ENCODE measurements at places on chromosomes 7 and 10.

DNA sequence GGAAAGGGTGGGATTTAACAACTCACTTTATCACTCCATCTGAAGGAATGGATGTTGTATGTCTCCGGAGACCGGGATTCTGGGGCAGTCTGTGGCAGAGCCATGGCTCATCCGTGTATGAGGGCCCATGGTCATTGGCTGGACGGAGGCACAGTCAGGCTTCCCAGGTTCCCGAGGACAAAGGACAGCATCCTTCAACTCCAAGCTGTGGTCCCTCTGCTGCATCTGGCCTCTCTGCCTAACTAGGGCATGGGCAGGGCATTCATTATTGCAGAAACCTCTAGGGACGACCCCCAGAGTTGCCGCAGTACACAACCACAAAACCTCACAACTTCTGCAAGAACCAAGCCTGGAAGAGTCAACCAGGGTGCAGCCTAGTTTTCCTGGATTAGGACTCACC, 525.2 kb downstream of the GLRX3 start:
- DNase-seq, result no peak

DNA sequence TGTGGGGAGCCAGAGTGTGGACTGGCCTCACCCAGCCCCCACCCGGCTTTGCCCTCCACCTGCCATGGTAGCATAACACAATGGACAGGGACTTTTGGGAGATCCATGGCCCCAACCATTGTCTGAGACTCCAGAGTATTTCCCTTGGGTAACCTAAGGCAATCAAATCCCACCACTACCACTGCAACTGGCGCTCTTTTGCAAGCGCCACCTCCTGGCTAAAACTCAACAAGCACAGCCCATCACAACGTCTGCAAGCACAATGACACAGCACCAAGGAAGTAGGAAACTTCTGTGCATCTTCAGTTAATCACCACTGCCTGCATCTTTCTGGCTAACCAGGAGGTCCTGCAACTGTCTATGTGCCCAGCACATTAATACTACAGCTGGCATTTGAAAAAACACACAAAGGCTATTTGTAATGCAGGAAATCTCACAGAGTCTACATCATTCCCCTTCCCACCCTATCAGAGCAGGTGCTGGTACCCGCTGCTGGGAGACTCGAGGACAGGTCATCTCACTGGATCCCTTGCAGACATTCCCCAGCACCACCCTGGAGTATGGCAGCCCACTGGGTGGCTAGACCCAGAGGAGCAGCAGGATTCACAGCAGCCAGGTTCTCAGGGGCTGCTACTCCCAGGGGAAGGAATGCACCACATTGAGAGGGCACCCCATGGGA, 27.7 kb downstream of the ANKRD26 start:
- DNase-seq, result no peak

GRCh38 chr10:74335501-74335900, 184.5 kb downstream of the ADK start:
- no peak for DNase-seq

GRCh38 chr10:110919971-110920881, 822 bp downstream of the SHOC2 start:
- DNase-seq, result no peak

GRCh38 chr10:118922226-118922625, 107.3 kb upstream of the NANOS1 start:
- no peak for DNase-seq

DNA sequence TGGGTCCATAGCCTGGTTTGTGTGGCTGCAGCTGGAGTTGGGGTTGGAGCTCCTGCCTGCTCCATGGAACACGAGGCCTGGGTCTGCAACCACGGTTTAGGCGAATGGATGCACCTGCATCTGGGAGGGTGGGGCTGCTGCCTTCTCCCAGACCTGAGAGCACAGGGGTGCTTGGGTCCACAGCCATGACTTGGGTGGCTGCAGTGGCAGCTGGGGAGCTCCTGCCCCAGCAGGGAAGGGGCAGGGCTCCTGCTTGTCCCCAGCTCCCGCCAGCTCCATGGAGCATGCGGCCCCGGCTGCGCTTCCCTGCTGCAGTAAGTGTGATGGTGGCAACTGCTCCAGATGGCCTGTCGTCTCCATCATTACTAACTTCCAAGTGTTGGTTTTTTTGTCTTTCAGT, 571.1 kb upstream of the LRRN3 start:
- no peak for DNase-seq

GRCh38 chr7:135575296-135575695, 17.6 kb downstream of the NUP205 start:
- no peak for DNase-seq

DNA sequence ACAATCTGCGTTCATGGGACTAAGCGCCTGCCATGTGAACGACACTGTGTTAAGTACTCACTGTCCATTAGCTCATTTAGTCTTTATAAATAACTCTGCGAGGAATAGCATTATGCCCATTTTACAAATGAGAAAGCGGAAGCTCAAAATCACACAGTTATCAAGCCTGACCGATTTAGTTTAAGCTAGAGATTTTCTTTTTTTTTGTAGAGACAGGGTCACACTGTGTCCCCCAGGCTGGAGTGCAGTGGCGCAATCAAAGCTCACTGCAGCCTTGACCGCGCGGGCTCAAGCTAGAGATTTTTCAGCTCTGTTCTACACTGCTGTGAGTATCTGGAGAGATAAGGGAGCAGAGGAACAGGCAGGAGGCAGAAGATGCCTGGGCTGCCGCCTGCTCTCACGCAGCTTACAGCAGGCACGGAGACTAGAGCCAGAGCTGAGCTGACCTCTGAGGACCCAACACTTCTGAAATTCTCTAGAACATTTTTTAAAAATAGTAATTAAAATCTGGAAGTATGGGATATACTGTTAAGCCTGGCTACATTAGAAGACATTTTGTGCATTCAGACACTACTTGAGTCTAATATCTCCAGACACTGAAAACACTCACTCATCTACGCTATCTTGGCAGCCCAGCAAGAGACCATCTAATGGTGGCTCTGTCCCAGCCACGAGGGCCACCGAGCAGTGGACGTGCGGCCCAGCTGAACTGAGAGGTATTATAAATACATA, 38.7 kb downstream of the GNA12 start:
- no peak for DNase-seq

- no peak for DNase-seq
Measured at GRCh38 chr10:28202941-28203352, 99.9 kb downstream of the MPP7 start.

DNA sequence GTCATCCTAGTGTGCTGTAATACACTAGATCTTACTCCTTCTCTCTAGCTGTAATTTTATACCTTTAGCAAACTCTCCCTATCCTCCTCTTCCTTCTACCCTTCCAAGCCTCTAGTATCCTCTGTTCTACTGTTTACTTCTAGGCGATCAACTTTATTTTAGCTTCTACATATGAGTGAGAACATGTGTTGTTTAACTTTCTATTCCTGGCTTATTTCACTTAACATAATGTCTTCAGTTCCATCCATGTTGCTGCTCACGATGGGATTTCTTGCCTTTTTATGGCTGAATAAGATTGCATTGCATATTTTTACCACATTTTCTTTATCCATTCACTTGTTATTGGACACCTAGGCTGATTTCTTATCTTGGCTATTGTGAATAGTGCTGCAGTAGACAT, 318.6 kb downstream of the MALRD1 start:
- no peak for DNase-seq

GRCh38 chr7:126805351-126805750, 447.4 kb downstream of the GRM8 start:
- no peak for DNase-seq

- no peak for DNase-seq
Measured at GRCh38 chr7:139245401-139245800, 14.4 kb downstream of the UBN2 start.

DNA sequence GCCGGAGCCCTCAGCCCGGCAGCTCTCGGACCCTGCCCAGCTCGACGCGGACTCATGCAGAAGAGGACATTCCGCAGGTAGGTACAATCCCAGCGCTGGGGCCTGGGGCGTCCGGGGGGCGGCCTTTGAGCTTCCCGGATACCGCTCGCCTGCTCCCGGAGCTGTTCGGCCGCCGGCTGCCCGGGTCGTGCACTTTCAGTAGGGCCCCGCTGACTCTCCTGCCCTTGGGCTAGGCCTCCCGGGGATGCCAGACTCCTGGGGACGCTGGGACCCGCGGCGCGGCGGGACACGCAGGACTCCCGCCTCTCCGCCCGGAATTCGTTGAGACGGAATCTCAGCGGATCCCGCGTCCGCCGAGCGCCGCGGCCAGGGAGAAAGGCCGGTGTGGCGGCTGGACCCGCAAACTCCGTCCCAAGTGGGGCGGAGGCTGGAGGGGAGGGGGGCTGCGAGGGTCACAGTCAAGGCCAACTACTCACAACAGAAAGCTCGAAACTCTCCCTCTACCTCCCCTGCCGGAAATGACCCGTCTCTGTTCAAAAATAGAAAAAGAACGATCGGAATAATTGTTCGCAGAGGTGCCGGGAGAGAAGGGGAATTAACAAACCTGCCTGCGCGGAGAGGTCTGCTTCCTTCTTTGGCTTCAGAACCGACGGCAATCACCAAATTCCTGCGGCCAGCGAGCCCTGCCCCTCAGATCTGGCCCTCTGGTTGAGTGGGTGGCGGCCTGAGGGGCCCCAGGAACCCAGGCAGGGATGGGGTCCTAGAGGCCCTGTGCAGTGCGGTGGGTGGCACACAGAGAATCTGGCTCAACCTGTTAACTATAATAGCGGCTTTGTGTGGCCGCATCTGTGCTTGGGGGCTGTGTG, 9.2 kb downstream of the TLX1 start:
- DNase-seq, result no peak

DNA sequence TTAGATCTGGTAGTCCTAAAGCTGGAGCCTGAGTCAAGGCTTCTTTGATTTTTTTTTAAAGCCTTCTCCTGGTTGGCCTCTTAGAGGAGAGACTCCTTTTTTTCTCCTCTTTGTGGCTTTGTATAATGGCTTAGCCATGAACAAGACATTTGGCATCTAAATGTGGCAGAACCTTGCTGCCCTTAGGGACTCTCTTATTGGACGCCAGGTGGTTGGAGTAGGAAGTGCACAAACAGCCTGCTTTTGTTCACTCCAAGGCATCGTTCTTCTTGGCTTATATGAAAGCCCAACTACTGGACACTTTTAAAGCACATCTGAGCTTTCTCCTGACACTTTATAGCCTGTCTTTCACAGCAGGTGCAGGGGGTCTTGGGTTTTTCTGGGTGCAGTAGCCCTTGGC, 25.0 kb downstream of the ZPBP start:
- no peak for DNase-seq

DNA sequence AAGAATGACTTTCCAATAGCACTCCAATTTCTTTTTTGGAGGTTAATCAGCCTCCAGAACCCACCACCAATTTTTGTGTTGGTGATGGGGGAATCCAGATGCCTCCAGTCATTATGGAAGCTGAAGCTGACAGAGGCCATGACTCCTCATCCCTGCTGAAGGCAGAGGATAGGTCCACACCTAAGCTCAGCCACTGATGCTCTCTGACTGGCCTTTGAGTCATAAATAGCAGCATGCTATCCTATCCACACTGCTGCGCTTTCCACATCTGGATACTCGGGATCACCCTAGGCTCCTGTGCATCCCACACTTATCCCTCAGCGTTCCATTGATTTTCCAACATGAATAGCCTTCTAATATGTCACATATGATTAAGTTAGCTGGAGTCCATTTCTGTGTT, 124.2 kb downstream of the TES start:
- DNase-seq, result no peak

DNA sequence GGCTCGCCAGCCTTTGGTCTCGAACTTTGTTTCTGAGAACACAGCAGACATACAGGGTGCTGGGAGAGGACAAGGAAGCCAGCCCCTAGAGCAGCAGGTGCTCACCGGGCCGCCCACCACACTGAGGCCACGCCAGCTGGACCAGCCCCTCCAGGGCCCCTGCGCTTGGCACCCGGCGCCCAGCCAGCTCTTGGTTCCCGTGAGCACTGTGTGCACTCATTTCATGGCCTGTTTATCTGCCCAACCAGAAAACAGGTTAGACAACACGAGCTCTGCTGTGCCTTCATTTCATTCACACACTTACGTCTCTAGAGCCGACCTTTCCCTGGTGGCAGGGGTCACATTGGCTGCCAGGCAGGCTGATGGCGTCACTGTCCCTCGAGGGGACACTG, 104.0 kb downstream of the CYTH3 start:
- DNase-seq, result no peak

GRCh38 chr10:77879065-77879464, 47.5 kb downstream of the DLG5 start:
- no peak for DNase-seq

All from hematopoietic multipotent progenitor cell (in vitro differentiated cells).